Stimulated activated CD4-positive, alpha-beta T cell treated with anti-CD3 and anti-CD28 coated beads, Interleukin-4, amount 100 ng/mL, for 48 hours (primary cell): ENCODE measurements at places on chromosomes 1 and 21.

- no peak for DNase-seq
Observed at GRCh38 chr21:45802956-45803617, 159.6 kb downstream of the PCBP3 start.

- no peak for DNase-seq
Observed at GRCh38 chr1:162007466-162007865, 16.2 kb downstream of the OLFML2B start.

GRCh38 chr1:176119549-176119948 is 87.5 kb downstream of the COP1 start:
- DNase-seq, result no peak

- no peak for DNase-seq
Observed at GRCh38 chr1:171780583-171781175, 781 bp upstream of the METTL13 start.

DNA sequence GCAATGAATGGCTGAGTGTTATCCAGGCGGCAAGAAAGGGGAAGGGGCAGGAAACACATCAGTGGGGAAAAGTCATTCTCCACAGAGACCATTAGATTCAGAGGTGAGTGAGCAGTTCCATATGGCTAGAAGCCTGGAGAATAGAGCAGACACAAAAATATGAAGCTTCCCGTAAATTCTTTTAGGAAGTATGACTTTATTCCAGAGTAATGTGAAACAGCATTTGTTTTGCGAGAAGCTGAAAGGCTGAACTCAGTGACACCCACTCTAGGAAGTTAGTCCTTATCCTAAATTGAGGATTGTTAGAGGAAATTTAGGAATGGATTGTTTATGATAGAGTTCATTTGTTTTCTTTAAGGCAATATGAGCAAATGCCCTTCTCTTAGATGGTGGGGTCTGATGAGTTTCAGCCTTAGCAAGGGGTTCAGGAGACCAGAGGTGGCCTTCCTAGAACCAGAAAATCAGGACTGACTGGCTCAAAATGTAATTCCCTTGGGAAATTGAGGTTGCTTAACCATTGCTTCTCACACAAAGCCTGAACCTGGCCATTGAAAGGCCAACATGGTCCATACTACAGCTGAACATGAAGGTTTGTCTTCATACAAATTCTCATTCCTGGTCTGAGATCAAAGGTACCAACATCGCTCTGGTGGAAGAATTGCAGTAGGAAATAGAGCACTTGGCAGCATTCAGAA is 167.5 kb downstream of the TPR start:
- DNase-seq, result no peak

- no peak for DNase-seq
Observed at GRCh38 chr1:223771814-223772770, 59.8 kb downstream of the CAPN2 start.

DNA sequence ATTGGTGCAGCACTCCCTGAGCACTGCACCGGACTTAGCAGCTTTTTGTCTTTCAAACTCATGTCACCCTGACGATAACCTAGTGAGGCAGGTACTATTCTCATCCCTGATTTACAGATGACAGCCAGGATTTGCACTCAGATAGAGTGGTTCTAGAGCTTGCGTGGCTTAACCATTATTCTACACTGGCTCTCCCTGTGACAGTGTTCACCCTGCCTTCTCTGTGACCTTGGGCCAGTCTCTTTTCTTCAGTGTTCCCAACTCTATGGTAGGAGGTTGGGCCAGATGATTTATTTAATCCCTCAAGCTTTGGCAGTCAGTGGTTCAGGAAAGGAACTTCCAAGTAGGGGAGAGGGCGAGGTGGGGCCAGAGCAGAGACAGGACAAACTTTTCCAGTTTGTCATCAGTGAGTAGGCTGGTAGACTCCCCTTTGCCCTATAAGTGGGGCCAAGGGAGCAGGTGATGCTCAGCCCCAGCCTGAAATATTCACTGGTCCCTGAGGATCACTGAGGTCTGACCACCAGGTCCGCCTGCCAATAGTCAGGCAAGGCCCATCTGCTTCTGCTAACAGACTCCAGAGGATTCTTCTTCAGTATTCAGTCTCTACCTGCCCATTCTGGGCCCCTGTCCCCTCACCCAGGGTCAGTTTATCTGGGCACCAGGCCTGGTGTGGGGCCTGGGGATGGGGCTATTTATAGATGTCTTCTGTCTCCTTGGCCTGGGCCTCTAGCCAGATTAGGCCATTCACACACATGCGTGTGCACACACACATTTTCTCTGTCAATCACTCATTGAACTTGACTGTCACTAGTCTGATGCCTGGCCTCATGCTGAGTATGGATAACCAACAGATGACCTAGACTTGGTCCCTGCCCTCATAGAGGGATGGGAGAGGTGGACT is 8.8 kb upstream of the FABP3 start:
- no peak for DNase-seq

DNA sequence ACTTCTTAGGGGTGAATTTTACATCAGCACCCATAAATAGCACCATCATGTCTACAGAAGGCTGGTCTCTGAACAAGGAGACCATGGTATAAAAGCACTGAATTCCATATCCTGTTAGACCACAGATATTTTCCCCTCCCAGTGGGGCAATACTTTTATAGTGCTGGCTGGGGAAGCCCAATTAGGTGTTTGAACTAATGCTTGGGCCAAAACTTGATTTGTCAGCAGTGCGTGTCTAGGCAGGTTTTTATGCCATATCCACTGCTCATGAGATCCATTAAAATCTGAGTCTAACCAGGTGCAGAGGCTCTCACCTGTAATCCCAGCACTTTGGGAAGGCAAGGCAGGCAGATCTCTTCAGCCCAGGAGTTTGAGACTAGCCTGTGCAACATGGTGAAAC is 623.0 kb downstream of the NPHP4 start:
- no peak for DNase-seq

DNA sequence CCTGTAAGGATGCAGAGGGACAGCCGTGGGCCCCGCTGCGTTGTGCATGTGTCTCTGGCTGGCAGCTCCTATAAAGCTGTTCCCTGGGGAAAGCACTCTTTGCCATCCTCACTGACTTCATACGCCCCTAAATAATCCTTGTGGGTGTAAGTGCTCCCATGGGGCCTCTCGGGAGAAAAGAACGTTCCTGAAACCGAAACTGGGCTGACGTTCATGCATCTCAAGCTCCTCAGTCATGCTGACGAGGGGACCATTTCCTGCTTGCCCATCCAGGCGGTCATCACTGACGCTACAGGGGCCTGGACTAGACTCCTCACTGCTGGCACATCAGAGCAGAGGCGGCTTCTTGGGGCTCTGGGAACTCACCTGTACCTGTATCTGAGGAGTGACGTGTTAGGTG is 73.1 kb upstream of the USP24 start:
- DNase-seq, result no peak

GRCh38 chr1:85748120-85748519 is 39.9 kb upstream of the ZNHIT6 start:
- no peak for DNase-seq

DNA sequence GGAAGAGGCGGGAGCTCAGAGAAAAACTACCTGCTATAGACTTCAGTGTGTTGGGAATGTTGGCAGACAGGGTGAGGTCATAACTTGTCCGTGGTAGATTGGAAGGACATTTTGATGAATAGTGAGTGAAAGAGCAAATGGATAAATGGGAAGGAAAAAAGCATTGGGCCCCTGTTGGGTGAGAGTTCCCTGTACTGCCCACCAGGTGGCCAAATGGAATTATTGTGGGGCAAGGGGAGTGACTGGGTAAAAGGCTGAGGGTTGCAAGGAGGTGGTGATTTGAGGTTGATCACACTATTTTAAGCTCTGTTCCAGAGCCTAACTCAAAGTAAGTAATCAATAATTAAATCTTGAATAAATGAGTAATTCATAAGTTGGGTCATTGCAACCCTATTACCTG is 60.4 kb downstream of the MRPS6 start:
- DNase-seq, result no peak

DNA sequence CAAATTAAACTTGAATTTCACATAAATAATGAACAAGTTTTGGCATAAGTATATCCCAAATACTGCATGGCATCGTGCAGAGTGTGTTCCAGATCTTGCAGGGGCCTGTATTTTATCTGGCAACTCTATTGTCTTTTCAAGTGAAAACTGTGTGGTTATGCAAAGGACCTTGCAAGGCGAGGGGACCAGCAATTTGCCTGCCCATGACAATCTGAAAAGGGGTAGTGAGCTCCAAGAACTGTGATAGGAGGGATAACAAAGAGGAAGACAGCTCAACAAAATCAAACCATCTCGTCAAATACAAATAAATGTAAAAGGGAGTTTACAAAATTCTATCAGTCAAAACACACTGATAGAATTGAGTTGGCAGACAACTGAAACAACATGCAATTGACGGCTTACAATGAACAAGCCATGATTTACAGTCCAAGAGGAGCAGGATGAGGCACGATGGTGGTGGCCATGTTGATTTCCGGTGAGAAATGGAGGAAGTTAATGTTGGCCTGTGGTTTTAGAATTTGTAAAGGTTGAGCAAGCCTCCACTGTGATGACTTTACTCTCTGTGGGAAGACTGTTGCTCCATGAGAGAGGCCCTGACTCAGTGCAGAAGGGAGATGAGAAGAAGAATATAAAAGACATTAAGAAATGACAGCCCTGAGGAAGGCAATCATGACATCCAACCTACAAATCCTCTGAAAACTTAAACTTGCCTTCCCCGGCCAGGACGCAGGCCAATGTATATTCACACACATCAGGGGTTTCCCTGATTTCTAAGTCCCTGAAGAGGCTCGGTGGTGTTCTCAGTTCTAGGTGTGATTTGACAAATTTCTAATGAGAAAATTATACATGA is 132.2 kb downstream of the ADSS2 start:
- peak; percentile 15 for DNase-seq
